ENCODE measurements at places on chromosomes 3 and 15.
A peak's percentile ranks its signal among the peaks of the same experiment; 100 is the strongest.

- DNase-seq = no peak
Measured at GRCh38 chr15:97200161-97200560, 760.3 kb upstream of the ARRDC4 start.

GRCh38 chr3:153038779-153039178 lies 123.2 kb upstream of the RAP2B start:
- DNase-seq = no peak

DNA sequence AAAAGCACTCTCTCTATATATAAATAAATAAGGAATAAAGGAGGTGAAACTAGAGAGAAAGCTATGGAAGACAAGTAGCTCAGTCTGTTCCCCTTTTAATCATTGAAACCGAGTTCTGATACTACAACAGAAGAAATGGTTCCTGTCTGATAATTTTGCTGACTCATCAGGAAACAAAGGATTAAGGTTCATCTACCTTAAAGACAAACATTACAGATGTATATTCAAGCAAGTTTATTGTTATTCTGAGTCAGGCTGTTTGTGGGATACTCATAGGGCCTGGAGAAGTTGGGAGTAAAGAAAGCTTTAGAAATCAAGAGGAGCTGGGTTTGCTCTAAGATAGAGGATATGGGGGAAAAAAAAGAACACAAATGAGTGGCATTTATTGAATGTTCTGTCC lies 566.0 kb downstream of the ROBO2 start:
- no peak for DNase-seq

- no peak for DNase-seq
Measured at GRCh38 chr3:33141006-33141405, 27.2 kb downstream of the CRTAP start.

DNA sequence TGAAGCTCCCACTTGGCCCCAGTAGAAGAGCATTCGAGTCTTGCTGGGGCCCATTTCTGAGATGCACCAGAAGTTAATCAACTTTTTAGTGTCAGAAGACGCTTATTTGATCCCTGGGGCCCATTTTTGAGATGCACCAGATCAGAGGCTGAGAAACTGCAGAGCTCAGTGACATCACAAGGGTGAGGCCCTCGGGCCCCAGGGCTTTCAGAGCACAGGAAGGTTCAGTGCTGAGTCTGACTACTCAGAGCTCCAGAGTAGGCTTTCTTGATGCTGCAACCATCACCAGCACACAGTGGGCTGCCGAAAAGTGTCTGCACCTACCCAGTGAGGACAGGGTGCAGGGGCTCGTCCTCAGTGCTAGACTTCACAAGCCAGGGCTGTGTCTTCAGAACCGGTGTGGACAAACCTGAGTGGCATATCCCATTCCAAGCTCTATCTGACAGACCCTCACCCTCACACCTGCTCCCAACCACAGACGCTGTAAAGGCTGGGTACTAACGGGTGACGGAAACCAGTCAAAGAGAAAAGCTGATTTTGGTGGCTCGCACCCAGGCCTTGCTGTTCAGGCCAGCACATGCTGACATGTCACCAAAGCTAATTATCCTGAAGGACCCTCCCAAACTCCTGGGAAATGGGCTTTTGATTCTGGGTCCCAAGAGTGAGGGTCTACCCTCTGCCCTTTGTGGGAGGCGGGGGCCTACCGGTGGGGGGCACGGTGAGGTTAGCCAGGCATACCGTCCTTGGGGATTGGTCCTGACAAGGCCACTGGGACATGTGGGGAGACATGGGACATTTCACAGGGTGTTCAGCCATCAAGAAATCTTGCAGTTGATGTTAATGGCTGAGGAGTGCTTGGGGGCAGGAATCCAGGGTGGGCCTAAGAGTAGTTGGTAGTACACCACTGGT lies 83.0 kb downstream of the PDCD6IP start:
- DNase-seq = no peak

DNA sequence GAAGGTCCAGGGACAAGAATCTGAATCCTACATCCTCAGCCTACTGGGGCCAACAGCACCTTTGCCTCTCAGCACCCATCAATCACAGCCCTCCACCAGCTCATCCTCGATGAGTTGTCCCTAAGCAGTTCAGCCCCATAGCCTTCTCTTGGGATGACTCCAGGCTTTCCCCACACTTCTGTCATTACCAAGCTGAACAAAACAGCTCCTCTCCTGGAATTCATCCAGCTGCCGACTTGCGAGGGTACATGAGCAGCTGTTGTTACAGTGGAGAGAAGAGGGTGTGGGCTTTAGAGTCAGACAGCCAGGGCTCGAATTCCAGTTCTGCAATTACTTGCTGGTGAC lies 69.0 kb upstream of the THBS1 start:
- DNase-seq = no peak

DNA sequence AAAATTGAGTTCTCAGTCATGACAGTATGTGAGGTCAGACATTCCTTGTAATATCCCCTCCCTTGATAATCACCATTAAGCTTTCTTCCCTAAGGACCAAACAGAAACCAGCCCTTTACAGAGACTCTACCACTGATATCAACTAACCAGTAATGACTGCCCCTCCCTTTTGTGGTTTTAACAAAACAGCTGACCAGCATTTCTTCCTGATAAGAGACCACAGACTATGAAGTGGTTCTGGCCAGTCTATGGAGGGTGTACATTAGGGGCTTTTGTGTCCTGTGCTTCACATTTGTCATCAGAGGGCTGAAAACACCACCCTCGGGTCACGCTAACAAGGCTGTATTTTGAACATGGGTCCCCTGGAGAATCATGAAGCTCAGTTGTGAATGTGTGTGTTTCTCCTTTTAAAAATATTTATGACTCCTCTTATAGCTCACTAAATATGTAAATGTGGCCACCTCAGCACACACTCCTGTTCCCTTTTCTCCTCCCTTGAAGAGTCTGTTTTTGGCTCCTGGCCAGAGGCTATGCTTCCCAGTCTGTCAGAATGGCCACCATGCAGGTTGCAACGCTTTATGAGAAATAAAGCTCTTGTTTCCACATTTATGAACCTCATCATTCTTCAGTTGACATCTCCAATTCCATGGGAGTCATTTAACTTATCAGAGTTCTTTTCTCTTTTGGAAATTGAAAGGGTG lies 239.3 kb downstream of the CPNE4 start:
- peak; percentile 97 for DNase-seq

- DNase-seq = peak; percentile 84
Measured at GRCh38 chr15:42385206-42385979, 26.1 kb downstream of the CAPN3 start.

DNA sequence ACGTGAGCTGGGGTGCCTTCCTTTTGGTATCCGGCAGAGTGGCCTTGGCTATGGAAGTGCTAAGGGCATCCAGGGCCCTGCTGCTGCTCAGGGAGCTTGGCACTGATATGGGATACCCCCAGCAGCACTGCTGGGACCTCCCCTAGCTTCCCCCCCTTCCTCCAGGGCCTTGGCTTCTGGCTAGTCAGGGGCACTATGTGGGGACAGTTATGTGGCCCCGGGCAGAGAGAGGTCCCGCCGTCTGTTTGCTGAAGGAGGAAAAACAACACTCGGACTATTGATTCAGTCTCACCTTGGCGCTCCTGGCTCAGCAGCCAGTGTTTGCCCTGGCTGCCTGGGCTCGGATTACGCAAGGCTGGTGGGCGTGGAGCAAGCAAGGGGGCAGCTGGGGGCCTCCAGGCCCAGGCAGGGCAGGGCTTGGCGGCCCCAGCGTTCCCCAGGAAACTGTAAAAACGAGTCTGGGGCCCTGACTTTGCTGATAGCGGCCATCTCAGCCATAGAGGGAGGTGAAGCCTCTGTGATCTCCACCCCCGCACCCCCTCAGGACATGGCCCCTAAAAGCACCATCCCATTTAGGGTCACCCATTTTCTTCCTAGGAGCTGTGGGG lies 5.7 kb downstream of the FURIN start:
- peak; percentile 74 for DNase-seq

- no peak for DNase-seq
Measured at GRCh38 chr15:74207652-74208440, 5.3 kb upstream of the STRA6 start.

DNA sequence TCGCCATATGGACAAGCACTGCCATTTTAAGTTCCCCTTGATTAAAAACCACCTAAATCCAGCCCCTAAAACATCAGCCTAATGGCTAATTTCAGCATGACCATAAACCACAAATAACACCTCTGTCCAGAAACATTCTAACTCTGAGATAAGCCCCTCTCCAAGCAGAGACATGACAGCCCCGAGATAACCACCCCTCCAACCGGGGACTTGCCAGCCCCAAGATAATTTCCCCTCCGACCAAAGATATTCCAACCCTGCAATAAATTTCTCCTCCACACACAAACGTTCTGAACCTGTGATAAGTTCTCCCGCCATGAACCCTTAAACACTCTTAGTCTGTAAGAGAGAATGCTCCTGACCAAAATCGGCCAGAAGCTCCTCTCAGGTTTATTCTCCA lies 586.8 kb downstream of the EDEM1 start:
- DNase-seq = peak; percentile 73

GRCh38 chr15:82143390-82144385 lies 97.9 kb upstream of the MEX3B start:
- peak; percentile 73 for DNase-seq

DNA sequence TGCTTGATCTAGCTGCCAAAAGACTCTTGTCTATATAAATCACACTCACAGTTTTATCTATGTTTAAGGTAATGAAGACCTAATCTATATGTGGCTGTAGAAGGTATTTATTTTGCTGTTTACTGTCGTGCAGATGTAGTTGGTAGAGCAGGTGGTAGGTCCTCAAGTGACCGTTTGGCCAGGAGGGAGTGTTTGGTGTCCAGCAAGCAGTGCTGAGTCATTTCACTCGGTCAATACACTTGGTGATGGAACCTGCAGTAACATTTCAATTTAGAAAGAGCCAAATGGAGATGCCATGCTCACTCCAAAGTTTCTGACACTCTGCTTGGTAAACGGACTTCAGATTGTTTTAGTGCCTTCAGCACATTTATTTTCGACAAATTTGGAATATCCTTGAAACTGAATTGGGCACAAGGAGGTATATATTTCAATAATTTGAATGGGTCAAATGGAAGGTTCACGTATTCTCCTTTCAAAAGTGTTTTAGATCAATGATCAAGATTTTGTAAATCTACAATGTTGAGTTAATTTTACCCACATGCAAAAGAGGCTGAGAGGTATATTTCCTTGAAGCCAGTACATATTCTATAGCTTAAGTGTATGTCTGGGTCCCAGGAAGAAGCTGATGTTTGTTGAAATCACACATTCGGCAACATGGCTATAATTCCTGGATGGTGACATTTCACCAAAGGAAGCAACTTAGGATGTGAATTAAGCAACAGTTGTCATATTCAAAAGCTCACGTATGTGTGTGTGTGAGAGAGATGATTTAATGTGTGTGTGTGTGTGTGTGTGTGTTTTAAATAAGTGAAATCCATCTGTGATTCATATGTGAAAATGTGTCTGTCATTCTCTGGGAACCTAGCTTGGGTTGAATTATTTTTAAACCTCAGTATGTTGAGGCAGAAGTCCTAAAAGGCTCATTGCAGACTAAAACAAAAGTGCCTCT lies 7.7 kb upstream of the CX3CR1 start:
- no peak for DNase-seq

GRCh38 chr15:40923551-40923950 lies 5.6 kb upstream of the DLL4 start:
- DNase-seq = no peak

- no peak for DNase-seq
Measured at GRCh38 chr3:140510303-140510861, 167.5 kb upstream of the TRIM42 start.

DNA sequence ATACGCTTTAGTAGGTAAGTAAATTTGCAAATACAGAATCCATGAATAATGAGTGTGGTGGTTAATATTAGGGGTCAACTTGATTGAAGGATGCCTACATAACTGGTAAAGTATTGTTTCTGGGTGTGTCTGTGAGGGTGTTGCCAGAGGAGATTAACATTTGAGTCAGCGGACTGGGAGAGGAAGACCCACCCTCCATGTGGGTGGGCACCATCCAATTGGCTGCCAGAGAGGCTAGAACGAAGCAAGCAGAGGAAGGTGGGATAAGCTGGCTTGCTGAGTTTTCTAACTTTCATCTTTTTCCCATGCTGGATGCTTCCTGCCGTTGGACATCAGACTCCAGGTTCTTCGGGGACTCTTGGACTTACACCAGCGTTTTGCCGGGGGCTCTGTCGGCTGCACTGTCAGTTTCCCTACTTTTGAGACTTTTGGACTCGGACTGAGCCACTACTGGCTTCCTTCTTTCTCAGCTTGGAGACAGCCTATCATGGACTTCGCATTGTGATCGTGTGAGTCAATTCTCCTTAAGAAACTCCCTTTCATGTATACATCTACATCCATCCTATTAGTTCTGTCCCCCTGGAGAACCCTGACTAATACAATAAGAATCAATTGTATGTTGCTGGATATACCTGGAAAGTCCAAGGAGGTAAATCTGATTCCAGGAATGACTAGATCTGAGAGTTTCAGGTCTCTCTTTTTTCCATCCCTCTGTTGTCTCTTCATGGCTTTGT lies 25.8 kb upstream of the NEDD4 start:
- DNase-seq = no peak

- peak; percentile 76 for DNase-seq
Measured at GRCh38 chr3:127455541-127456450, 134.7 kb downstream of the TPRA1 start.

DNA sequence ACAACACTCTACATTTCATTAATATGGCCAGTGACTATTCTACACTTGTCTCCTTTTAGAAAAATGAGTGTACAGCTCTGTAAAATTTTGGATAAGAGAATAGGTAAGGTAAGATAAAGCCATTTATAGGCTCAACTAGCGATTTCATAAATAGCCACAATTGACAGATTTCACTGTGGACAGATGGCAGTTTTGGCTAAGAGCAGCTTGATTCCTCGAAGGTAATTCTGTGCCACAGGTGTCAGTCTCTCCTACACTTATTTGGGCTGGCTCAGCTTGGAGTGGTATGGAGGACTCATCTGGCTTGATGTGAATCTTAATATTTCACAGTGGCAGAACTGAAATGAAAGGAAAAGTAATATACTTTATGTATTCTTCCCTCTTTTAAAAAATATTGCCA lies 536.7 kb upstream of the TBL1XR1 start:
- no peak for DNase-seq

- no peak for DNase-seq
Measured at GRCh38 chr3:27625864-27626263, 96.3 kb downstream of the EOMES start.

DNA sequence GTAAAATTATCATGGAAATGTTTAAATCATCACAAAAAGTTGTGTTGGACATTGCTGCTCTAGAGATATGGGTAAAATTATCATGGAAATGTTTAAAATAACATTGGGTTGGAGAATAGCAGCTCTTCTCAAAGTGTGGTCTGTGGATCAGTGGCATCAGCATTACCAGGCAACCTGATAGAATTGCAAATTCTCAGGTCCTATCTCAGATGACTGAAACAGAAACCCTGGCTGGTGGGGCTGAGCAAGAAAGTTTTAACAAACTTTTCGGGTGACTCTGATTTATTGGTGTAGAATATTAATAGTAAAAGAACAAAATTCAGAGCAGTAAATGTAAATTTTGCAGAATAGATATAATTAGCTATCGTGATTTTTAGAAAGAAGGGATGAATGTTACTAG lies 28.9 kb downstream of the NXPE3 start:
- no peak for DNase-seq

GRCh38 chr15:72156928-72157327 lies 38.7 kb downstream of the SENP8 start:
- DNase-seq = no peak

- peak; percentile 70 for DNase-seq
Measured at GRCh38 chr3:53252096-53252946, 3.5 kb downstream of the TKT start.

Data from hematopoietic multipotent progenitor cell treated with erythropoietin and hydrocortisone succinate and interleukin-3 and kit ligand, for 6 days (in vitro differentiated cells).